Activated CD8-positive, alpha-beta memory T cell treated with anti-CD3 and anti-CD28 coated beads for 1 hour (primary cell): ENCODE measurements at places on chromosomes 7 and 10.

- DNase-seq: no peak
Observed at GRCh38 chr7:2116989-2117591, 115.7 kb downstream of the MAD1L1 start.

DNA sequence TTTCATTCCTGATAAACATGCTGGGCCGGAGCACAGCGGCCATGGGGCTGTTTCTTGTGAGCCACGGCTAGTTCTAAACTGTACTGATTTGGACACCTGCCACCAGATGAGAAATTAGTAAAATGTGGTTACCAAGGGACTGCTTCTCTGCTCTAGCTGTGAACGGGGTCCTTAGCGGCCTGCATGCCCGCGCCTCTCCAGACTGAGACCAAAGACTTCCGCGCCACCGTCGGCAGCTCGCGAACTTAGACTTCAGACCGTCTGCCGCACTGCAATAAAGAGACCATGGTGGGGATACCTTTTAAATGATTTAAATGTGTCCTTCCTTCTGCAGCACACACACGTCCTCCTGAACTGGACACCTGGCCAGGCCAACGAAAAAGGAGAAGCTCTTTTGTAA is 116.4 kb downstream of the BMS1 start:
- no peak for DNase-seq

- DNase-seq: no peak
Observed at GRCh38 chr10:519716-520401, 169.6 kb downstream of the DIP2C start.

DNA sequence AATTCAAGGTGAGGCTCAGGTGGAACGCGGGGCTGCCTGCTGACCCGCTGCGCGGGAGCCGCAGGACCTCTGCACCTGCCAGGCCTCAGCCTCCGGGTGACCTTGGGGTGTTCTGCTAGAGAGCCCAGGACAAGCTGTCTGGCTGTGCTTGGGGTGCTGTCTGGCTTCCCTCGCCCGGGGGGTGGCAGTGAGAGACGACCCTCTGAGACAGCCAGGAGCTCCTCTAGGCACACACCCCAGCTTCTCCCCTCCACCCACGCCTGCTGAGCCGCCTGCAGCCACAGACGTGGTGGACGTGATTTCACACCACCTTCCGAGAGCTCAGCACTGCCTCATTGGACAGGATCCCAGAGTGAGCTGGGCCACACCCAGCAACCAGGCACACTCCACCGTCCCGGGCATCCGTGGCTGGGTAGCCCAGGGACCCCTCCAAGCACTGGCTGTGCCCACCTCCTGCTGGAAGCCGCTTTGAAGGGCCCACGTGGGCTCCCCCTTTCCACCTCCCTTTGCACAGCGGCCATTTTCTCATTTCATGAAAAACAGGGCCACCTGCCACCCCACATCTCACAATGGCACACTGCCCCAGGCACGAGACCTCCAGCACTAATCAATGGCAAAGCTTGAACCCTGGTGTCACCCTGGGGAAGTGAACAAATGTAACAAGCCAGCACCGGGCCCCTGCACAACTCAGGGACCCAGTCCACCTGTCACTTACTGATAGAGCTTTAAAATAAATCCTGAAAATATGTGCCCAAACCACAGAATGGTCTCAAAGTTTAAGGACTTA is 35.0 kb downstream of the ZFAND2A start:
- DNase-seq: no peak

GRCh38 chr10:50541921-50542320 is 81.8 kb downstream of the SGMS1 start:
- no peak for DNase-seq

DNA sequence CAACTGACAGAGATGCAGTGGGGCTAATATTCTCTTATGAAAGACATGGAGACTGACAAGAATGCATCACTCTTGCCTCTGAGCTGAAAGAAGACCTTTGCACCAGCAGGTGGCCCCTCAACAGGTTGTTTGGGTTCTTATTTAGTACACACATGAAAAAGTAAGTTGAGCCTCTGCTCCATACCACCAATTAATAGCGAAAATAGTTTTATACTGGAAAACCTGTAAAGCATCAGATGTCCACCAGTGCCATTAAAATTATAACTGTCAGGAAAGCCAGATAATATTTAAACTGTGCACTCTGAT is 26.3 kb upstream of the FAM13C start:
- no peak for DNase-seq

GRCh38 chr7:5228066-5228465 is 38.0 kb downstream of the WIPI2 start:
- DNase-seq: no peak

DNA sequence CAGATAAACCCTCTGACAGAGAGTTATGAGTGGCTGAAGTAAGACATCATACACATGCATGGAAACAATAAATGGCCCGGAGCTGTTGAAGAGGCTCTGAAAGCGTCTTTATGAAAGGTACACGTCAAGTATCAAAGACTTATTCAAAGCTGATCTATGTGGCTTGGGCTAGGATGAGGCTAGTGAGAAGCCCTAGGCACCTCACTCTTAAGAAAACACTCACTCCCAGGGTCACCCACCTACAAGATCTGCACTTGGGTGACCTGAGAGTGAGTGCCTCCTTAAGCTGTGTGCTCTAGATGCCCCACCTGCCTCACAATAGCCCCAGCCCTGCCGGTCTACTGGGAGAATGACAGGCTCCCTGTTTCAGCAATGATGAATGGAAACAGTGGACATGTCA is 1.1 kb upstream of the GIMAP1 start:
- DNase-seq: no peak
